ENCODE measurements at places on chromosomes 7 and 10.

GRCh38 chr10:95694665-95695064 is 938 bp upstream of the TCTN3 start:
- no peak for DNase-seq

DNA sequence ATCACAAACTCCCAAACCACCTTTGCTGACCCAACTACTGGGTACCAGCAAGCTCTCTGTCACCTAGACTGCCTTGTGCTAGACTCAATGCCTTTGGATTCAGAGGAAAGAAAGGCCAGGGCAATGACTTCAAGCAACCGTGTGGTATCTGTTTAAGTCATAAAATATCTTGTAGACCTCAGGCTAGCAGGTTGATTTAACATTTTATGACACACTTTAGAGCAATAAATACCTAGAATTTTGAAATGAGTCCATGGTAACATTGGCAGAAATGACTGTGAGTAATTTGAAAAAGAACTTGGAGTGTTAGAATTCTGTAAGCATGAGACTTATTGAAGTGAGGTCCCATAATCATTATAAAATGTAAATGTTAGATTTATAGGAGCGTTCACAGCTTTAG is 87.2 kb downstream of the TWIST1 start:
- DNase-seq = no peak

DNA sequence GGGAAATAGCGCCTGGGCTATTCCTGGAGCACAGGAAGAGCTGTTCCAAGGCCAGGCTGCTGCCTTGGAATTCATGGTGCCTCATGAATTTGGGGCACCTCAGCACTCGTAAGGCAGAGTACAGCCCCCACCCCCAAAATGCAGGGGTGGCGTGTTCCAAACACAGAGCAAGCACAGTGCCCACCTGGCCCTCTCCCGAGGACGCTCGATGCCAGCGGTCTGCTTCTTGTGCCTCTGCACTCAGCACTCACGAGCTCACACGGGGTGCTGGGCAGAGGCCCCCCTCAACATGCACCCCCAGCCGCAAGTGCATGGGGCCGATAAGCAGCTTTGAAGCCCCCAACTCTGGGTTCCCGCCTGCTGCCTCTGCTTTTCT is 60.1 kb downstream of the ZRANB1 start:
- DNase-seq = no peak

DNA sequence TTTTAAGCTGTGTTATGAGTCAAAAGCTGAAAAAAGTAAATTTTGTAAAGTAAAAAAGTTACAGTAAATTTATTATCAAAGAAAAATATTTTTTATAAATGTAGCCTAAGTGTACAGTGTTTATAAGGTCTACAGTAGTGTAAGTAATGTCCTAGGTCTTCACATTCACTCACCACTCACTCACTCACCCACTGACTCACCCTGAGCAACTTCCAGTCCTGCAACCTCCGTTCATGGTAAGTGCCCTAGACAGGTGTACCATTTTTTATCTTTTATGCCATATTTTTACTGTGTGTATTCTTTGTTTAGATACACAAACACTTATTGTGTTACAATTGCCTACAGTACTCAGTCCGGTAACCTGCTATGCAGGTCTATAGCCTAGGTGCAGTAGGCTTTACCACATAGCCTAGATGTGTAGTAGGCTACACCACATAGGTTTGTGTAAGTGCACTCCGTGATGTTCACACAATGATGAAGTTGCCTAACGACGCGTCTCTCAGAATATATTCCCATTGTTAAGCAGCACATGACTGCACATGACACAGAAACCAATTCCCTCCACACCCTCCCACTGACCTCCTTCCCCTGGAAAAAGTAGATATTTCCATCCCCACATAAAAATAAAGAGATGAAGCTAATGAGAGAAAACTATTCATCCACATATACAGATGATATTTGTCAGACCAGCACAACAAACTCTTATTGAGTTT is 44.8 kb upstream of the FGL2 start:
- no peak for DNase-seq

DNA sequence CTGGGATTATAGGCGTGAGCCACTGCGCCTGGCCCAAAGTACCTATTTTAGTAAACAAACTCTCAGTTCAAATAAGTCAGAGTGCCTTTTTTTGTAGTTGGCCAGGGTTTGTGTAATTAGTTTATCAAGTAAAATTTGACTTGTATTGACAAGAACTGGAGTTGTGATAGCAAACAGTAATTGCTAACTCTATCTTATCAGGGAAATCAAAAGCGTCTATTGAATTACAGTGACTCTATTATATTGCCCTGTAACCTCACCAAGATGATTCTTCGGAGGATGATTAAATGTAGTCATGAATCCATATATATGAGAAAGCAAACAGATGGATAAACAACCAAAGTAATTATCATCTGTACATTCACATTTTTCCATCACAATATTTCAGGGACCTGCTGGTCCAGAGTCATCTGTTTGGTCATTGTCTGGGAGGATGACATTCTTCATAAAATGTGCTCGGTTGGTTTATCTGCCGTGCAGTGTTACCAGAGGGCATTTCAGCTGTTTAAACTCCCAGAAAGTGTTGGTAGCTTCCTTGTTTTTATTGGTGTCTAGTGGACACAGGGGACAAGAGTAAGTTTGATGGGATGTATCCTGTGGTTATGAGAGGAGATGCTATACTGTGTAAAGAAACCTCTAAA is 35.6 kb downstream of the DOCK1 start:
- no peak for DNase-seq

- no peak for DNase-seq
Observed at GRCh38 chr7:108142675-108143259, 12.6 kb upstream of the LAMB4 start.

GRCh38 chr10:130439766-130440165 is 303.6 kb downstream of the GLRX3 start:
- no peak for DNase-seq

DNA sequence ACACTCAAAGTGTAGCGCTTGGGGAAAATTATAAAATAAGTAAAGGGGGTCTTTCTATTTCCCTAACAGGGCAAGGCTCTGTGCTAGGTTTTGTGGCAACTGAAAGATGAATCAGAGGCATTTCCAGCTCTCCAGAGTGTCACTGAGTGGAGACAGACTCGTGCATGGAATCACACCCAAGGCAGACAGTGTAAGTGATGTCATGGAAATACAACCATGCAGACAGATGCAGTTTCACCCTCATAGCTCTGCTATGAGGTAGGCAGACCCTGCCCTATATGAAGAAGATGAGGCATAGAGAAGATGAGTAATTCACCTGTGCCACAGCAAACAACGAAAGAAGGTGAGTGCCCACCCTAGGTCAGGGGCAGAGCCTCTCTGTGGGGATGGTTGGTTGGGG is 57.2 kb upstream of the PITRM1 start:
- no peak for DNase-seq

All from stimulated activated CD4-positive, alpha-beta T cell treated with anti-CD3 and anti-CD28 coated beads, Interleukin-2, amount 100 ng/mL, for 24 hours (primary cell).